ENCODE measurements at places on chromosomes 2 and 18. TPM values are rescaled to one million over a fixed set of nuclear protein-coding genes. Genes with fewer than 3 reads are reported as not detected.

Gene DOK6
- not detected for total RNA-seq

Gene SLC19A3
- 2.4 TPM for total RNA-seq

Gene SPC25
- total RNA-seq: 20.3 TPM

Gene KRTCAP3
- total RNA-seq: 0.76 TPM

Gene SCN7A
- 0.01 TPM for total RNA-seq

Gene MYO3B
- not detected for total RNA-seq

Gene RALBP1
- total RNA-seq: 30.6 TPM

Gene GLI2
- 24.1 TPM for total RNA-seq

Gene TRIM43
- total RNA-seq: 0.07 TPM

Gene INHBB
- total RNA-seq: 18.7 TPM

Gene SP100
- total RNA-seq: 28.7 TPM

Gene MYCN
- total RNA-seq: not detected

Gene MLPH
- 251 TPM for total RNA-seq

Gene ARHGAP28
- 0.07 TPM for total RNA-seq

Gene FBXO15
- 0.72 TPM for total RNA-seq

Gene LHCGR
- total RNA-seq: not detected

Gene BUB1
- 50.0 TPM for total RNA-seq

Gene CD302
- 2.0 TPM for total RNA-seq

Gene OR6B2
- total RNA-seq: not detected

Gene GDF7
- 0.08 TPM for total RNA-seq

Gene HOXD4
- 0.51 TPM for total RNA-seq

Gene OXER1
- total RNA-seq: not detected

Gene ACVR1C
- 0.02 TPM for total RNA-seq
